ENCODE measurements at places on chromosomes 1 and 21. TPM values are rescaled to one million over a fixed set of nuclear protein-coding genes. Genes with fewer than 3 reads are reported as not detected.

The ANGPTL3 gene
- not detected for total RNA-seq

The TSEN15 gene
- 37.6 TPM for total RNA-seq

The PLA2G2D gene
- not detected for total RNA-seq

The GNAT2 gene
- not detected for total RNA-seq

The CAMK1G gene
- not detected for total RNA-seq

The HSD3B1 gene
- not detected for total RNA-seq

The ST6GALNAC3 gene
- 0.88 TPM for total RNA-seq

All from activated CD8-positive, alpha-beta memory T cell treated with anti-CD3 and anti-CD28 coated beads, Interleukin-2, amount 10 ng/mL, durations not matched to agents 7 days and 5 days (primary cell).